ENCODE measurements at places on chromosomes 16 and 17. TPM values are rescaled to one million over a fixed set of nuclear protein-coding genes. Genes with fewer than 3 reads are reported as not detected.
A peak's percentile ranks its signal among the peaks of the same experiment; 100 is the strongest.

DNA sequence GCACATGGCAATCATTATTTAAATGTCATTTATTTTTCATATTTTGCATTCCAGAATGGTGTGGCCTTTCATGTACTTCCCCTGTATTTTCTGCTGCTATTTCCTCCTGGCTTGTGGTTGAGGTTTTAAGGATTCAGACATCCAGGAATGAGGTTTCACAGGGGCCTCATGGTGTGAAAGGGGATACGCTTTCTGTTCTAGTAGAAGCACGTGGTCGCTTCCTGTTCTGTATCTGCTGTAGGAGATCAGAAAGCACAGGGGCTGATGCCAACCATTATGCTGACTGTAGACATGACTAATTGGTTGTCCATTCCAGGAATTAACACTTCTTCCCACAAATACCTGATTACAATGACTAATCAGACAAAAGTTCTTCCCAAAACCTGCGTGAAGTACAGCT is 405.9 kb downstream of the SHISA9 start:
- no peak overlapping the region for H3K27ac ChIP-seq
- peaks cover 22% of the 10 kb centered on the region for H3K27me3 ChIP-seq
- DNase-seq = no peak
- H3K36me3 ChIP-seq = no peaks in the 10 kb centered on the region

The PRR35 gene
- total RNA-seq = not detected

The KRTAP9-2 gene
- total RNA-seq = not detected

The PERCC1 gene
- not detected for total RNA-seq

The NETO2 gene
- 4.4 TPM for total RNA-seq

GRCh38 chr16:8310323-8310722 is 280.0 kb downstream of the TMEM114 start:
- no peaks in the 10 kb centered on the region for H3K36me3 ChIP-seq
- H3K27me3 ChIP-seq = peaks cover 18% of the 10 kb centered on the region
- no peak overlapping the region for H3K4me3 ChIP-seq
- no peak for DNase-seq
- no peak overlapping the region for H3K27ac ChIP-seq

DNA sequence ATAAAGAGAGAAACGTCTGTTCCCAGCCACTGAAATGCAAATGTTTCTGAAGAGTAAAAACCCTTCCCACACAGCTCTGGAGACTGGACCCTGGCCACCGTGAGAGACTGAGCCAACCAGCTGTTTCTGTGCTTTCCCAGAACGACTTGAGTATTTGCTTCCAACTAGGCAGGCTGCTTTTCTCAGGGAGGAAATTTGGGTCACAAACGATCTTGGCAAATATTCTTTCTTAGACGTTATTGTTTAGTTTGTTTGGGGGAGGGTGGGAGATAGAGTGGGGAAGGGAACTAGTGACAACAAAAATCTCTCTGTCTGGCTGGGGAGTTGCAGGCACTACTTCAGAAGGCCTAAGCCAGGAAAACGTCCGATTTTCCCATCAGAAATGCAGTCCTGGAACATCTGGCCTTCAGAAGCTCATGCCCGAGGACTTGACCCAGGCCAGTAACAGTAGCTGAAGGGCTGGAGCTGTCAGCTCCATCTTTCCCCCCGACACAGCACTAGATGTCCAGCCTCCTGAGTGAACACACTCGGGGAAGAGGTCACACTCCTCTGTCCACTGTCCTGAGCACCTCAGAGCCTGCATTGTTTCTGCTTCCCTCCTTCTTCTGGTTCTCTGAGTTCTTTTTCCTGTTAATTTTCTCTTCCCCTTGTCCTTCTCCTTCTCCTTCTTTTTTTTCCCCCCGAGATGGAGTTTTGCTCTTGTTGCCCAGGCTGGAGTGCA is 4.0 kb downstream of the CCDC92B start:
- peak; percentile 29 for DNase-seq
- no peaks in the 10 kb centered on the region for H3K36me3 ChIP-seq
- H3K27ac ChIP-seq = no peak overlapping the region
- no peak overlapping the region for H3K4me3 ChIP-seq

- H3K27me3 ChIP-seq = no peaks in the 10 kb centered on the region
- H3K4me3 ChIP-seq = no peak overlapping the region
- H3K36me3 ChIP-seq = no peaks in the 10 kb centered on the region
- peaks cover 5% of the 10 kb centered on the region for H3K4me1 ChIP-seq
- DNase-seq = no peak
- no peak overlapping the region for H3K27ac ChIP-seq
These were observed 45.1 kb downstream of the SOX9 start for GRCh38 chr17:72165867-72166439.

The COX6A2 gene
- 1,568 TPM for total RNA-seq

DNA sequence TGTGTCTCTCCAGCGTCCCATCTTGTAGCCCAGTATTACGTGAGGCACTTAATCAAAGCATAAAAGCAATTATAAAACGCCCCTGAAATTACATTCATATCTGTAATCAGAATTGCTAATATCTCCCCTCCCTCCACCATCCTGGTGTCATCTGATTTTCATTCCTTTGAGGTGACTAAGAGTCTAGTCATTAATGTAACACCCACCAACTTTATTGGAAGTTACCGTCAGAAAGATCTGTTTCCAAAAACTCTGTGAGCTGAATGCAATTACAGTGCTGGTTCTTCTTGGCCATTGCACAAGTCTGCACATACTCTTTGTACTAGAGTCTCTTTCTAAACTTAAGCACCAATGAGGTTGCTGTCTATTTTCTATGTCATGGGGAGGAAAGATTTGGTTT is 12.5 kb upstream of the MAF start:
- DNase-seq = no peak
- no peak overlapping the region for H3K4me3 ChIP-seq
- H3K4me1 ChIP-seq = no peaks in the 10 kb centered on the region
- no peak overlapping the region for H3K27ac ChIP-seq

- H3K36me3 ChIP-seq = peaks cover 97% of the 10 kb centered on the region
- H3K27me3 ChIP-seq = no peaks in the 10 kb centered on the region
- DNase-seq = no peak
- H3K4me3 ChIP-seq = no peak overlapping the region
- H3K27ac ChIP-seq = no peak overlapping the region
These were observed 14.8 kb upstream of the TRAP1 start for GRCh38 chr16:3732171-3732570.

Measured in left ventricle myocardium inferior (tissue), 1 donor.